ENCODE measurements at places on chromosomes 3 and 15.

- DNase-seq, result no peak
These were observed 94.1 kb upstream of the GOLGA8J start for GRCh38 chr15:29988701-29989100.

DNA sequence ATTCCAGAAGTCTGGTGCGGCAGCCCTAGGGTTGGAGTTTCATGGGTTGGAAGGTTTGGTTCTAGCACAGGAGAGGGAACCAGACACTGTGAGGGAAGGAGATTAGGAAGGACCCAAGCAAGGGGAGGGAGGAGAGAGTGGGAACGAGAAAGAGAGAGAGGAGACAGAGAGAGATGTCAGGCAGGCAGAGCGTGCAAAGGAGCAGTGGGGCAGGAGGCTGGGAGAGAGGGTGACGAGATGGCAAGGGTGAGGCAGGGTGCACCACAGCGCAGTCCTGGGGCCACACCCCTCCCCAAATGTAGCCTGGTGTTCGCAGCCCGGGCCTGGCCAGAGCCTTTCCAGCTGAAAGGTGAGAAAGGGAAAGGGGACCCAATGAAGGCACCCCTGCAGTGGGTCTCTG lies 162.9 kb upstream of the TLE3 start:
- no peak for DNase-seq

- DNase-seq, result no peak
These were observed 70.5 kb downstream of the SETMAR start for GRCh38 chr3:4373669-4374068.

GRCh38 chr3:38297947-38298711 lies 16.0 kb downstream of the SLC22A14 start:
- DNase-seq, result no peak

DNA sequence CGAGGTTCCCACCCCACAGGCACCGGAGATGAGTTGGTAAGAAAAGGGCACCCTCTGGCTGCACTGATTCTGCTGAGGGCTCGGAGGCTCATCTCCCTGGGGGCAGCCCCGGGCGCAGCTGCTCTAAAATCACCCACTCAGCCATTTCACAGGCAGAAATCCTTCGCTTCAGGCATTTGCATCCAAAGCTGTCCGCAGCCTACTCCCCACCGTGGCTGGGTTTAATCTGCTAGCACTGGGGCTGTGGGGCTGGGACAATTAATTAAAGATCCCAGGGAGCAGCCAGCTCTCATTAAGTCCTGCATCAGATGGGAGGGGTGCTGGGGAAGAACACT lies 104.3 kb upstream of the PRR20G start:
- no peak for DNase-seq

DNA sequence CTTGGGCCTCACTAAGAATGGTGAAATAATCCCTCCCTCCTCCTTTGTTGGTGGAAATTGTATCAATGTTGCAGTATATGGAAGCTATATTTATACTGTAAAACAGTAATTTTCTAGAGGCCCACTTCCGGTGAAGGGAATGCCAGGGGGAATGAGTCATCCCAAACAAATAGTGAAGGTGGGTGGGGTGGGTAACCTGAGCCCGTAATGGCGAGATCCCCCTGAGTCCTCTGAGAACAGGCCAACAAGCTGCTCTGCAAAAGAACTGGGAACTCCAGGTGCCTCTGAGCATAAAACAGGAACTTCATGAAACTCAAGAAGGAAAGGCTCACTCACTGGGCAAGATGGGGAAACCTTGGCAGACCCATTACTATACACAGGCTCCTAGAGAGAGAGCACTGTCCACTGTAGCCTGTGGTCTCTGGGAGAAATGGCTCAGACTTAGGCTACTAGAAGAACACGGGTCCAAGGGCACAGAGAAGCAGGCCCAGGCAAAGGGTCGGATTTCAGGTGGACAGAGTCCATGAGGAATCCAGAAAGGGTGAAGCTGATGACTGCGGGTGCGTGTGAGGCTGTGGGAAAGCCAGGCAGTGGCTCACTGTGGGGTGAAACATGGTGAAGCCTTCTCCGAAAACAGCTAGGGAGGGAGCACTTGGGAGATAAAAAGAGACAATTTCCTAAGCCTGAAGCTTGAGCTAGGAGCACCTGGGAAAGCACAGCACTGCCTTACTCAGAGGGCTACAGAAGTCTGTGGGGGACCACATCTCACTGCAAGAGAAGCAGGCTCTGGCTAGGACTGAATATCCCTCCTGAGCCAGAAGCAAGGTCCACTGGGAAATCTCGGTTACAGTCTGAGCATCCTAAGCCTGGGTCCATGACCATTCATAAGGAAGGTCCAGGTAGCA lies 19.8 kb downstream of the LARP6 start:
- DNase-seq, result no peak

Data from stimulated activated CD4-positive, alpha-beta T cell treated with anti-CD3 and anti-CD28 coated beads, Interleukin-2, amount 100 ng/mL, for 4 hours (primary cell).